Suppressor macrophage treated with lipopolysaccharide for 4 hours (primary cell): ENCODE measurements at places on chromosomes 13 and 19.

DNA sequence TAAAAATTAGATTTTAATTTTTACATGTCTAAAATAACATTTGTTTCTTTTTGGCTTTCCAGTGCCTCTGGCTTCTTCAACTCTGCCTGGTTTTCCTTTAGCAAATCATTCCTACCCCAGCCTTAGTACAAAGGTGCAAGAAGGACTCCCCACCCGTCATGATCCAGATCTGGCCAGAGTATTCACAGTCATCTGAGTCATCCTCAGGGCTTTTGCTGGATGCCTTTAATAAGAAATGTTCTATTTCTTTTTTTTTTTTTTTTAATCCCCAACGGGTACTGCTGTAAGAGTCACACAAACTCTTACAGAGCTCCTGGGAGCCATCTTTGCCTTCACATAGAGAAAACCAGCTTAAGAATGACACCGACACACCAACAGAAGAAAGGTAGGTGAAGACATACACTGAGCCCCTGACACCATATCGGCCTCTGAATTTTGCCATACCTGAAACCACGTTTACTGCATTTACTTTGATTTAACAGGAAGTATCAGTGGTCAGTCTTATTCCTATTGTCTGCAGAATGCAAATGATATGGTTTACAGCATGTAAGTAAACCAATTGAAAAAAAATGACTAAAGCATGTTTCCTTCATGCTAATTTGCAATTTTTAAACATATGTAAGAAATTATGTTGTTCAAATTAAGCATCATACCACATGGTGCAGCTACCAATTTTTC, 184.4 kb downstream of the NALCN start:
- DNase-seq, result no peak

- DNase-seq, result no peak
Observed at GRCh38 chr19:16367261-16367683, 42.6 kb downstream of the KLF2 start.

DNA sequence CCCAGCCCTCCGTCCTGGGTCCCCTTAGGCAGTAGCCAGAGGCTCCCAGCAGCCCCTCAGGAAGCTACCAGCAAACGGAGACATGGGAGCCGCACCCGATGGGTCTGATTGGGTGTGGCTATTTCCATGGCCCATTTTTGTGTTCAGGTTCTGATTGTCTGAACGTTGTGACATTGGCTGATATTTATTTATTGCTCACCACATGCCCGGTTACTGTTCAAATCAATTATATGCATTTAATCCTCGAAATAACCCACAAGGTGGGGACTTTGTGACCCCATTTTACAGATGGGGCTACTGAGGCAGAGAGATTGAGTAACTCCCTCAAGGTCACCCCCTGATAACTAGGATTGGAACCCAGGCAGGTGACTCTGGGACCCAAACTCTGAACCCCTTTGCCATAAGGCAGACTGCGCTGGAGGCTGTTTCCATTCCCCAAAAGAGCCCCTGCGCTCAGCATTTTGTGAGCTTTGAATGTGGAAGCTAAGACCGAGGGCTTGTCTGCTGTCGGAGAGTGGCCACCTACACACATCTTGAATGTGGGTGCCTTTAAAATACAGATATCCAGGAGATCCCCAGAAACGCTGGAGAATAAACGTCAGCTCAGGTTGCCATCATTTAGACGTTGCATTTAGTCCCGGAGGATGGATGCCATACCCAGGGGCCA, 13.6 kb upstream of the MCF2L start:
- no peak for DNase-seq

- no peak for DNase-seq
Observed at GRCh38 chr13:20960663-20961309, 58.2 kb upstream of the XPO4 start.

- no peak for DNase-seq
Observed at GRCh38 chr13:45258334-45258675, 57.5 kb upstream of the KCTD4 start.

DNA sequence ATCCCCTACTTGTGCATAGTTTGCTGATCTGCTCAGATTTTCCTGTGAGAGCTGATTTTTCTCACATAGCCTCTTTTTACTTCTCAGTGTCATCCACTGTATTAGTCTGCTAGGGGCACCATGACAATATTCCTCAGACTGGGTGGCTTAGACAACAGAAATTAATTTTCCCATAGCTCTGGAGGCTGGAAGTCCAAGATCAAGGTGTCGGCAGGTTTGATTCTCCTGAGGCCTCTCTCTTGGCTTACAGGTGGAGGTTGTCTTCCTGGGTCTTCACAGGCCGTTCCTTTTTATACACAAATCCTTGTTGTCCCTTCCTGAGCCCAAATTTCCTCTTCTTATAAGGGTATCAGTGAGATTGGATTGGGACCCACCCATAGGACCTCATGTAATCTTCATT, 9.2 kb downstream of the LRCH1 start:
- DNase-seq, result no peak

DNA sequence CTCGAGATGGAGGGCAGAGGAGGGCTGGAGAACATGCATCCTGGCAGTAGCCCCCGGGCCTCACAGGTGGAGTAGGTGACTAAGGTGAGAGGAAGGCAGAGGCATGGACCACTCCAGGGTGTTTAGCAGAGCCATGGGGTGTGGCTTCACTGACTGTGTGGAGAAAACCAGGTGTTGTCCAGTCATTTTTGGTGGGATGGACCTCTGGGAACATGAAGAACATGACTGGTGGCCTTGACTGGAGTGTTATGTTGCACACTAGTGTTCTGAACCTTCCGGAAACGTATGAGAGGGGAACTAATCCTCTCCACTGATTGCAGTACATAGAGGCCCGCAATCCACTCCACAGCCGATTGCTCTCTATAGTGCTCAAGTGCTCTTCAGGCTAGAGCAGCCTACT, 16.9 kb downstream of the MED26 start:
- no peak for DNase-seq

- peak; percentile 86 for DNase-seq
Observed at GRCh38 chr19:1279782-1280341, 4.5 kb downstream of the FAM174C start.

GRCh38 chr13:37587236-37587635, 11.3 kb downstream of the POSTN start:
- DNase-seq, result no peak

DNA sequence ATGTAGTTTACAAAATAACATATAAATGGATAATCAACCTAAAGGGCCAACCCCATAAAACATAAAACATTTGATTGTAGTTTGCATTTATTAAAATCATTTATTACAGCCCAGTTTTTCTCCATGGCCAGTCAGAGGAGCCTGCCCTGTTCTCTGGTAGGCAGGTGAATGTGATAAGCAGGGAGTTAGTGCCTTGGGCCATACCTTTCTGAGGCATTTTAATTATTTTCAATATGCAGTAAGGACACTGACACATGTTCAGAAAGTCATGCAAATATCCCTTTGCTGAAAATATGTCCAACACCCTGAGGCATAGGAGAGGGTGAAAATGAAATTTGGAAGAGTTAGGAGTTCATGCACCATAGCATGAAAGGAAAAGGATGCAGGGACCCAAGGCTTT, 242.6 kb upstream of the EDNRB start:
- no peak for DNase-seq

GRCh38 chr19:1151917-1152587, 22.0 kb downstream of the SBNO2 start:
- DNase-seq, result no peak

DNA sequence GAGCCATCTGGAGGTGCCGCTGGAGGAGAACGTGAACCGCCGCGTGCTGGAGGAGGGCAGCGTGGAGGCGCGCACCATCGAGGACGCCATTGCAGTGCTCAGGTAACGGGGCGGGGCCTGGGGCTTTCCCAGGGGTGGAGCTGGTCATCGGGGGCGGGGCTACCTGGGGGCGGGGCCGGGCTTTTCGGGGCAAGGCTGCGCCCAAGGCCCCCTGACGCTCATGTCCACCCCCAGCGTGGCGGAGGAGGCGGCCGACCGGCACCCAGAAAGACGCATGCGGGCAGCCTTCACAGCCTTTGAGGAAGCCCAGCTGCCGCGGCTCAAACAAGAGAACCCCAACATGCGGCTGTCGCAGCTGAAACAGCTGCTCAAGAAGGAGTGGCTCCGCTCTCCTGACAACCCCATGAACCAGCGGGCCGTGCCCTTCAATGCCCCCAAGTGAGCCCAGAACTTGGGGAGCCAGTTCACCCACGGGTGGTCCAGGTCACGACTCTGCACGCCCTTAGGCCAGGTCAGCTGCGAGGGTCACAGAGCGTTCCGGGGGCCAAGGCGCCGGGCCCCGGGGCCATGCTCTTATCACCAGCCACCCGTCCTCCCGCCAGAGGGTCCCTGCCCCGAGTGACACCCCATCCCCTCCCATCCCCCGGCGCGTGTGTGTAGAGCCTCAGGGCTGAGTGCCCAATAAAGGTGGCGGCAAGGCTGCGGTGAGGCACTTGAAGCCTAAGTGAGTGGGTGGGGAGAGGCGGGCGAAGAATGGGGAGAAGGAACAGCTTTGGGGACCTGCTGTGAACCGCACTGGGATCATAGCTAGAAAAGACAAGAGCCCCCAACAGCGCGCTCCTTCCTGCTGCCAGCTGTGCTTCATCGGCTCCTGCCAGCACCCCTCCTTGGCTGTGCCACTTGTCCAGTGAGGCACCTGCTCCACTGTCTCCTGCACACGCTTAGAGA, 10.7 kb downstream of the CCDC124 start:
- no peak for DNase-seq

DNA sequence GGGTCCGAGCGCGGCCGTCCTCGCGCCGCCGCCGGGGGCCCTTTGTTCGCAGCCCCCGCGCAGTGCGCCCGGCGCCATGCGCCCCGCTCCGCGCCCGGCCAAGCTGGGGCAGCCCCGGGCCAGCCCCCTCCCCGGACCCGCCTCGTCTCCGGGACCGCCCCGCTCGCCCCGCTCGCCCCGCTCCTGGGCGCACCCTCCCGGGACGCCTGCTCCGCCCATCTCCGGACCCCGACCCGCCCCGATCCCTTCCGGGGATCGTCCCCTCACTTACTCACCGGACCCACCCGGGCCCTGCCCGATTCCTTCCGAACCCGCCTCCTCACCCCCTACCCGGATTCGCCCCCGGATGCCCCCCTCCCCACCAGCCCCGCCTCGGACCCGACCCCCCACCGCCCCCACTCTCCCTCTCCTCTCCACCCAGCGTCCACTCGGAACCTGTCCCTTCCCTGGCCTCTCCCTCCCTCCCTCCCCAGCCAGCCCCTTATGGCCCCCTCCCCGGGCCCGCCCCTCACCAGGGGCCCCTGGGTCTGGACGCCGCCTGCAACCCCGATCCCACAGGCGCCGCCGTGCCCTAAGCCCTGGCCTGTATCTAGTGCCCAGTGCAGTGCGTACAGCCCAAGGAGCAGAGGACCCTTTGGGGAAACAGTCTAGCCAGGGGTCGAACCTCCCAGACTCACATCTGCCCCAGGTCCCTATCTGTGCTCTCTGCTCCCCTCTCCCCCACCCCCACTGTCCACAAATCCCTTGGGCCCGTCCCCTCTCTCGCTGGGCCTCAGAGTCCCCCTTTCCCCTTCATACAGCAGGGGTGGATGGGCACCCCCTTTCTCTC, at the start of gene CPAMD8:
Gene CPAMD8 (minus strand): TSS at position 105 of the 829 bp plus-strand sequence. CDS start 168 bp downstream, outside the sequence.
- DNase-seq, result no peak

- DNase-seq, result peak; percentile 25
Observed at GRCh38 chr13:100875392-100876043, 200.9 kb upstream of the TMTC4 start.

DNA sequence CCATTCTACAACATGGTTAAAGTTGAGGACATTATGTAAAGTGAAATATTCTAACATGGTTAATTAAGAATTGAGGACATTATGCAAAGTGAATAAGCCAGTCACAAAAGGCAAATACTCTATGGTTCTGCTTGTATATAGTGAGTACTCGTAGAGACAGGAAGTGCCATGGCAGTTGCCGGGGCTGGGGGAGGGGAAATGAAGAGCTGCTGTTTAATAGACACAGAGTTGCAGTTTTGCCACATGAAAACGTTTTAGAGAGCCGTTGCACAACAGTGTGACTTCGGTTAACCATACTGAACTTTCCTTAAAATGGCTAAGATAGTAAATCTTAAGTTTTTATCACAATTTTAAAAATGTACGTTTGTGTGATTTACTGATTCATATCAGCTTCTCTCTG, 176.9 kb downstream of the SHISA2 start:
- DNase-seq, result peak; percentile 36

DNA sequence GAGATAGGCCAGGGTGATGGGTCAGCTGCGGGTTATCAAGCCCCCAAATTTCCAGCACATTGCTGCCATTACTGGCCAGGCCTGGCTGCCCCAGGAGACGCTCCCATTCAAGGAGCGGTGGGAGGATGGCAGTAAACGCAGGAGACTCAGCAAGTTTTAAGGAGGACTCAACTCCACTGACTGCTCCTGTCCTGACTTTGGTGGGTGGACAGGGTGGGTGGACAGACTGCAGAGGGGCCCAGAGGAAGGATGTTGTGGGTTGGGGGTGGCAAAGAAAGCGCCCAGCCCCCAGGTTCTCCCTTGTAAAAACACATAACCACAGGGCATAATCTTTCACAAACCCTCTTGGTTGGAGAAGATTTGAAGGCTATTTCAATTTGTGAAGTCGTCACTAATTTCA, 4.4 kb downstream of the GJB6 start:
- DNase-seq, result no peak

- no peak for DNase-seq
Observed at GRCh38 chr13:114121496-114122126, 10.8 kb downstream of the RASA3 start.

GRCh38 chr13:46640843-46641242, 87.9 kb downstream of the LRCH1 start:
- DNase-seq, result peak; percentile 66

DNA sequence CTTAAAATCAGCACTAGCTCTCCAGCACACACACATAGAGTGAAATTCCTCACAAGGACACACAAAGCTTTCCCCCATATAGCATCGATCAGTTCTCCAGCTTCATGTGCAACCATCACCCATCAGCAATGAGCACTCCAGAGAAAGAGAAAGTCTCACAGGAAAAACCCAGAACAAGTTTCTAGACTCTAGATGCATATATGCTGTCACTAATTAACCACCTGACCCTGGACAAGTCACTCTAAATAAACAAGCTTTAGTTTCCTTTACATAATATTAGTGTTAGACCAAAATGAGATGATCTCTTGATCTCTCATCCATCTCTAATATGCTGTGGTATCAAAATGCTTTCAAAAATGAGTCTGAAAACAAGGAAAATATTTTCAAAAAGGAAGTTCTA, 81.2 kb downstream of the TBC1D4 start:
- DNase-seq, result no peak

GRCh38 chr13:44403461-44404056, 29.9 kb downstream of the SERP2 start:
- DNase-seq, result no peak

DNA sequence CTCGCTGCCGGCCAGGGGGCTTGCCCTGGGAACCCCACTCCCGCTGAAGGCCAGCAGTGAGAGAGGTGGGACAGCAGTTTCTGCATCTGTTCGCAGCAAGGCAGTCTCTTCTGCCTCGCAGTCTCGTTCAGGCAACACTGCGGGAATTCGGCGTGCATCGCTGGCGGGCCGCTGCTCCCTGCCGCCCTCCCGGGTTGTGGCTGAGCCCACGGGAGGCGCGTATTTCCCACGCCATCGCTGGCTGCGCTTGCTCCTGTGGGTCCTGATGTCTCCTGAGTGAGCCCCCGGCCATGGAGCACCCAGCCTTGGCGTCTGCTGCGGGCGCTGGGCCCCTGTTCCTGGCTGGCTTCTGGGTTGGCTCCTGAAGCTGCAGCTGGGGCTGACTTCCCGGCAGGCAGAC, 227.9 kb downstream of the TEX29 start:
- no peak for DNase-seq

- no peak for DNase-seq
Observed at GRCh38 chr13:52599037-52599847, 43.0 kb upstream of the HNRNPA1L2 start.
